Stimulated activated CD4-positive, alpha-beta T cell treated with anti-CD3 and anti-CD28 coated beads, Interleukin-4, amount 100 ng/mL, for 1 hour (primary cell): ENCODE measurements at places on chromosomes 3 and 15.
A peak's percentile ranks its signal among the peaks of the same experiment; 100 is the strongest.

- peak; percentile 4 for DNase-seq
These were observed 516.1 kb downstream of the MECOM start for GRCh38 chr3:169147238-169148008.

DNA sequence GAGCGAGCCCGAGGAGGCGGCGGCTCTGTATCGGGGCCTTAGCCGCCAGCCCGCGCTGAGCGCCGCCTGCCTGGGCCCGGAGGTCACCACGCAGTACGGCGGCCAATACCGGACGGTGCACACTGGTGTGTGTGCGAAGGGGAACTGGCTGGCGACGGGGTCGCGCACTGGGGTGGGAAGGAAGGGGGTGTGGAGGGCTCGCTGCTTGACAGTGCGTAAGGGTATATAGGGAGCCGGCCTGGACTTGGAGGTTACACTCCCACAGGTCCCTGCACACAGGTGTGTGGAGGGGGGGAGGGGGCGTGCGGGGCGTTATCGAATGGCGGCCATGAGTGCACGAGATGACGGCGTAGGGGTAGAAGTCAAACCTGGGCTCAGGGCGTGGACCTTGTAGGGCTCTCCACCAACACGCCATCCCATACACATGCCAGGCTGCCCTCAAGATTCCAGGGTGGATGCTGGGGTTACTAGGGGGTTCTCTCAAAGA, 389 bp downstream of the APEH start:
- DNase-seq, result peak; percentile 38

DNA sequence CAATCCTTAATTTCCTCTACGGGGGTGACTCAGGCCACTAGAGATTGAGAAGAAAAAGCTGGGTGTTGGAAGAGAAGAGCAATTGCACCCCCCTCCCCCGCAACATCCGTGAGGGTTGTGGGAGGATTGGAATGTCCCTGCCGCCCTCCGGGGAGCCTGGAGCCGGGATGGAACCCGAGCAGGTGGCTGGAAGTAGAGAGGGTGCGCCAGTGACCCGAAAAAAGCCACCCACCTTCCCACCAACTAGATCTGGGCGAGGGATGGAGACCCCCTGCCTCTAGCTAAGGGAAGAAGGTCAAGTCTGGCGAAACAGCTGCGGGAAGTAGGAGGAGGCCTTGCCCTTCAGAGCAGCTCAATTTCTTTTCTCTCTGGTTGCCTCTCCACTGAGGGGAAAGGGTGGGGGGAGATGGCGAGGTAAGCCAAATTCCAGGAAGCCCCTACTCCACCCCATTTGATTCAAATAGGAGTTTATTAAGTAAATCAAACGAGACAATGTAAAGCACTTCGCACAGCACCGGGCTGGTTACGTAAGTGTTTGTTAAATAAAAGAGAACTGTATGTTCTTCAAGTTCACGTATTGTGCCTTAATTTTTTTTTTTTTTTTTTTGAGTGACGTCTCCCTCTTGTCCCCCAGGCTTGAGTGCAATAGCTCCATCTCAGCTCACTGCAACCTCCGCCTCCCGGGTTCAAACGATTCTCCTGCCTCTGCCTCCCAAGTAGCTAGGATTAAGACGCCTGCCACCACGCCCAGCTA, 1.1 kb upstream of the WWTR1 start:
- no peak for DNase-seq

- no peak for DNase-seq
These were observed 67.4 kb downstream of the ATP10A start for GRCh38 chr15:25795712-25796111.

GRCh38 chr3:38829404-38829803, 13.4 kb upstream of the SCN10A start:
- no peak for DNase-seq

DNA sequence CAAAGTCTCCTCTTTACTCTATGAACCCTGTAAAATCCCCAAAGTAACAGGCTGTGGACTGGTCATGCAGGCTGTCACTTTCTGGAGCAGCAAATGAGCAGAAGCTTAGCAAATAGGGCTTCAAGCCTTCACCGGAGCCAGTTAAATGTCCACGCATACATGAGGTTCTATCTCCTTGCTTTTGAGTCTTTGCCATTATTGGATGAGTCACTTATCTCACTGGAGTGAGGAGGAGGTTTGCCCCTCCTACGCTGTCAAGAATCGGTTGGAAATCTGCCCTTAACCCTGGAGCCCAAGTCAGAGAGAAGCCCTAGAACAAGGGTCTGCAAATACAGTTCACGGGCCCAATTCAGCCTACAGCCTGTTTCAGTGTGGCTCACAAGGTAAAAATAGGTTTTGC, 126.1 kb upstream of the CTNNB1 start:
- no peak for DNase-seq

DNA sequence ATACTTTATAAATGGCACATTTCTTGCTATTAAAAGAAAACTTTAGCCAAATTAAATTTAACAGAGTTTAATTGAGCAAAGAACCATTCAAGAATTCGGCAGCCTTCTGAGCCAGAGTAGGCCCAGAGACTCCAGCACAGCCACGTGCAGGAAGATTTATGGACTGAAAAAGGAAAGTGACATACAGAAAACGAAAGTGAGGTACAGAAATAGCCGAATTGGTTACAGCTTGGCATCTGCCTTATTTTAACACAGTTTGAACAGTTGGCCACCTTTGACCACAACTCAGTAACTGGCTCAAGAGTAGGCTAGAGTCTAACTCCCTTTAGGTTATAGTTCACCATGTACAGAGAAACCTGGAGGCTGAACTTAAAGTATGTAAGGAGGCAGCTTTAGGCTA, 17.6 kb downstream of the CFAP44 start:
- DNase-seq, result no peak

GRCh38 chr3:13544293-13544831, 4.6 kb upstream of the FBLN2 start:
- peak; percentile 33 for DNase-seq

- no peak for DNase-seq
These were observed 9.7 kb upstream of the SHF start for GRCh38 chr15:45197512-45197911.

DNA sequence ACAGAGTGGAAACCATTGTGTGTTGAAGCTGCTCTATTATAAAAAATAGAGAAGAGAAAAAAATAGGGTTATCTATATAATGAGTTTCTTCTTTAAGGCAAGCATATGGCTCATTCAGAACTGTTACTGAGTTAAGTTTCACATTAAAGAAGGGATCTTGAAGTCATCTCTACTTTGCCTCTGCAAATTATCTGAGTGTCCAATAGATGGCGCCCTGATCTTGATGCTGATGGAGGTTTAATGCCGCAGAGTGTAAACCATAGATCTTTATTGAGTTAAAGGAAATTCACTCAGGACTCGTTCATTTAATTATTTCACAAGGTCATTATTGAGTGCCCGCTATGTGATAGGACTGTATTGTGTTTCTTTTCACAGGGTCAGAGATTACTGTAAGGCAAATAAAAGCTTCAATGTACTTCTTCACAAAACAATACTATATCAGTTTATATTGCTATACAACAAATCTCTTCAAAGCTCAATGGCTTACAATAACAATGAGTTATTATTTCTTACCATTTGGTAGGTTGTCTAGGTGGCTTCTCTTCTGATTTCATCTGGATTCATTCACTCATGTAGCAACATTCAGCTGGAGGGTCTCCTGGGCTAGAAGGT, 171.4 kb downstream of the NSUN3 start:
- no peak for DNase-seq

DNA sequence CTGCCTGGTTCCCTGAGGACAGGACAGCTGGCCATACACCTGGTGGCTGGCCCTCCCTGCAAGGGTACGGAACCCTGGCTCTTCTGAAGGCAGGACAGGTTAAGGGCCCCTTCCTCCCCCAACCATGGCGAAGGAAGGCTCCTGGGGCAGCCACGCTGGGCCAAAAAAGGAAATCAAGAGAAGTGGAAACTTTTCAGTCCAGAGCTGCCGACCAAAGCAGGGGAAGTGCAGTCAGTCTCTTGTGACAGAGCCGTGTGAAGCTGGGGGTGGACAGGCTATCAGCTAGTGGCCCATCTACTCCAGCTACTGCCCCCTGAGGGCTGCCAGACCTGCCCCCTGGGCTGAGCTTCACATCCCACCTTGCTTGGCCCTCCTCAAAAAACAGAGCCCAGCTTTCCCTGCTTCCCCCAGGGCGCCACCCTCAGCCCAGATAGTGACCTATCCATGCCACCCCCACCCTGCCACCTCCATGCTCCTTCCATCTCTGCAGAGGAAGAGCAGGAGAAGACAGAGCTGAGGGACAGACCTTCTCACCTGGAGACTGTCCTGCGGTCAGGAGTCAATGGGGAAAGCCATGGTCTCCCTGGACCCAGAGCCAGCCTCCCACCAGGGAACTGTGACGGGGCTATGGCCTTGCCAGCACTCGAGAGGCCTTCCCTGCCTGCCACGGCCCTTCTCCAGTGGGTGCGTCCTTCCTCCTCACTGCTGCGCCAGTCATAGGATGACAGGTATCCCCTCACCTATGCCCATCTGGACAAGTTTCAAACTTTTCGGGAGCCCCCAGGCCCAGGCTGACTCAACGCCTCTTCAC, 4.6 kb downstream of the SEMA7A start:
- no peak for DNase-seq

DNA sequence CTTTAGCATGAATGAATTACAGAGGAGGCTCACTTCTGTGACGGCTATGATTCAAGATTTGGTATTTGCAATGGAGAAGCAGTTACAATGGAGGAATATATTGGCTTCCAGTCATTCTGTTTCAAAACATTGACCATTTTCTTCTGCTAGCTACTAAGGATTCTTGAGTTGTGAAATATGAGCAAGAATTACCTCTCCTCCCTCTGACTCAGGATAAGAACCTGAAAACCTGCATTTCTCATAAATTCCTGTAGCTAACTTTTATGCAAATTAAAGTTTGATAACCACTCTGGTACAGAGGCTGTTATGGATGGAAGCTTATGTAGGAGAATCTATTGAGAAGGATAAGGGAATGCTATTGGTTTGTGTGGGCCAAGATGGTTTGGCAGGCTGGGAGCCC, 84.1 kb upstream of the MYRIP start:
- no peak for DNase-seq

DNA sequence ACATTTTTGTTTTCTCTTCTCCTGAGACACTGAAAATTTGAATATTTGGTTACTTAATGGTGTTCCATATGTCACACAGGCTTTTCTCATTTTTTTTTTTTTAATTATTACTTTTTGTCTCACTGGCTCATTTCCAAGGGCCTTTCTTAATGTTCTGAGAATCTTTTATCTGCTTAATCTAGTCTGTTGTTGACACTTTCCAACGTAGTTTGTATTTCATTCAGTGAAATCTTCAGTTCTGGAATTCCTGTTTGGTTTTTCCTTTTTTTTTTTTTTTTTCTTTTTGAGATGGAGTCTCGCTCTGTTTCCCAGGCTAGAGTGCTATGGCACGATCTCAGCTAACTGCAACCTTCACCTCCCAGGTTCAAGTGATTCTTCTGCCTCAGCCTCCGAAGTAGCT, 42.7 kb downstream of the NCK1 start:
- DNase-seq, result no peak

DNA sequence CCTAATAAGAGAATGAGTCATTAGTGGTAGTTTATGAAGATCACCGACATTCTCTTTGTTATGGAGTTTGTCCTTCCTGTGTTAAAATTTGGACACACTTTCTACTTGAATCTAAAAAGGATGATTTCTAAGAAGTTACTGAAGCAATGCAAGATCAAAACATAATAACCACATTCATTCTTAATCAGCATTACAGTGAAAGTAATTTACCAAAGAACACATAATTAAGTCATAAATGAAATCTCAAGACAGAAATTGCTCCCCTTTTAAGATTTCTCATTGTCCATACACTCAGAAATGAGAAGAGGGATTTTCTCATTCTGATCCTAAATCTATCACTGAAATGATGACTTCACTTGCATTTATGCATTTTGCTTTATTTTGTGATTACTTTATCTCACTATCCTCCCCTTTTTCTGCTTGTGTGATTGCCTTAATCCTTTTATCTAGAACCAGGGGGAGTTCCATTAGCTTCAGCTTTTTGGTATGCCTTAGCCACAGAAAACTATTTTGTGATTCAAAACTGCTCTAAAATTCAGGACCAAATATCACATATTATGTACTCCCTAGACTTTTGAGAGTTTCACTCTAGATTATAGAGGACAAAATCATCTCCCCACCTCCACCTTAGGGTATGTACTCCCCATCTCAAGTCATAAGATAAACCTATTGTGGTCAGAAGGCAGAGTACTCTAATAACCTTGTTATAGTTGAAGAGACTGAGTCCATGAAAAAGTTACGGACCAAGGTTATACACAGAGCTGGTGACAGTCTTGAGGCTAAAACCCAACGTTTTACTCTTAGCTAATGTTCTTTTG, 817.6 kb upstream of the CFAP20DC start:
- no peak for DNase-seq

GRCh38 chr15:49168016-49168415, 2.0 kb upstream of the GALK2 start:
- DNase-seq, result no peak

DNA sequence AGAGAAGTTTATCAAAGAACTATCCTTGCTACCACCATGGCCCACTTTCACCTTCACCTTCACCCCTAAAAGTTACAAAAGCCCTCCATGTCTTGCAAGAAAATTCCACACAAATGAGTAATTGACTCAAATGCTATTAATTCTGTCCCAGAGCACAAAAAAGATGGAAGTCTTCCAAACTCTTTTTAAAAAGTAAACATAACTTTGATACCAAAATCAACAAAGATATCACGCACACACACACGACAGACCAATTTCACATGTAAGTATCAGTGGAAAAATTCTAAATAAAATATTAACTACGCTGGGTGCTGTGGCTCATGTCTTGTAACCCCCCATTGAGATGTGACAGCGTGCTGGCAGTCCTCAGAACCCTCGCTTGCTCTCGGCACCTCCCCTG, 1.1 kb upstream of the MCCC1 start:
- no peak for DNase-seq

DNA sequence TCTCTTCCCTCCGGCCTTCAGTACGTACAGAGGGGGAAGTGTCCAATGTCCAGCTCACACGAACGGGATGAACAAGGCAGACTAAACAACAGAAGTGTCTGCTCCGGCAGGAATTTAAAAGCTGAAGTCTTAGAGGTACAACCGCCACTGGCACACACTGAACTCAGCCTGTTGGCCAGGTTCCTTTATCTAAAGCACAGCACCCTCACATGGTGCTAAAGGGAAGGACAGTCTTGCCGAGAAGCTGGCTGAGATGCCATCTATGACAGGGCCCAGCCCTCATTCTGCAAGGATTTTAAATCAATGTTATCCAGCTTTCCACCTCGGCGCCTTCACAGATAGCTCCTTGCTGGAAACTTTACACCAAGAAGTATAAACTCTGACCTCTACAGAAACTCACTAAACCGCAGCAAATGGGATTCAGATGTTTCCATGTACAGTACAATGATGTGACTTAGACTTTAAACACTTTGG, 2.8 kb downstream of the ADAMTS17 start:
- DNase-seq, result peak; percentile 46

- DNase-seq, result no peak
These were observed 399.6 kb downstream of the NAALADL2 start for GRCh38 chr3:175258763-175259162.
